Activated effector memory CD4-positive, alpha-beta T cell treated with Interleukin-2 at 50 U/mL for 16 hours (primary cell): ENCODE measurements at places on chromosomes 2 and 18.

GRCh38 chr18:46414863-46415262 is 242.2 kb downstream of the LOXHD1 start:
- DNase-seq, result no peak

DNA sequence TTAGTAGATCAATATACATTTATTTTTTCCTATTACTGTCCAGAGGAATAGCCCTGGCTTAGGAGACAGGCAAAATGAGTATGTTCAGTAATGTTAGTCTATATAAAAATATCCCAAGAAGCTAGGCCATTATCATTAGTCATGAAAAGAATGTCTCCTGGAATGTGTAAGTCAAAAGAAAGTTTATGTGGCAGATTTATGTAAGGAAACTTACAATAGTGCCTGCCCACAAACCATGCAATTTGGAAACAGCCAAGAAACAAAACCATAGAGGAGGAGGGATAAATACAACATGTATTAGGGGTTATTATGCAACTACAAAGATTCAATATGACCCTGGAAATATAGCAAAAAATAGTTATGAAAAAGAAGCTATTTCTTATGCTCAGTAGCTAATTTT is 96.3 kb downstream of the NOL4 start:
- DNase-seq, result no peak

- no peak for DNase-seq
Measured at GRCh38 chr2:224670203-224670602, 46.0 kb downstream of the CCDC195 start.

DNA sequence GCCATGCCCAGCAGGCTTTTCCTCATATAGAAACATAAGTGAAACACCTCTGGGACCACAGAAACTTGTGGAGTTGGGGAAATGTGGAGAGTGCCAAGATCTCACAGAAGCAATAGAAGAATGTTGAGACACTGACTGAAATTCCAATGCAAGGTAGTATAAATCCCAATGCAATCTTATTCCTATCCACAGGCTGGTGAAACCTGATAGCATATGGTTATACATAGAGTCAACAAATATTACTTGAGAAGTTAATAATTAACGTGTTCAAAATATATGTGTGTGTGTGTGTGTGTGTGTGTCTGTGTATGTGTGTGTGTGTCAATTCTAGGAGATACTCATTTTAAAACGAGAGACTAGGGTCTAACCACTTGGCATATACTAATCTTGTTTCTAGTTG is 776.8 kb upstream of the ACVR2A start:
- DNase-seq, result no peak

DNA sequence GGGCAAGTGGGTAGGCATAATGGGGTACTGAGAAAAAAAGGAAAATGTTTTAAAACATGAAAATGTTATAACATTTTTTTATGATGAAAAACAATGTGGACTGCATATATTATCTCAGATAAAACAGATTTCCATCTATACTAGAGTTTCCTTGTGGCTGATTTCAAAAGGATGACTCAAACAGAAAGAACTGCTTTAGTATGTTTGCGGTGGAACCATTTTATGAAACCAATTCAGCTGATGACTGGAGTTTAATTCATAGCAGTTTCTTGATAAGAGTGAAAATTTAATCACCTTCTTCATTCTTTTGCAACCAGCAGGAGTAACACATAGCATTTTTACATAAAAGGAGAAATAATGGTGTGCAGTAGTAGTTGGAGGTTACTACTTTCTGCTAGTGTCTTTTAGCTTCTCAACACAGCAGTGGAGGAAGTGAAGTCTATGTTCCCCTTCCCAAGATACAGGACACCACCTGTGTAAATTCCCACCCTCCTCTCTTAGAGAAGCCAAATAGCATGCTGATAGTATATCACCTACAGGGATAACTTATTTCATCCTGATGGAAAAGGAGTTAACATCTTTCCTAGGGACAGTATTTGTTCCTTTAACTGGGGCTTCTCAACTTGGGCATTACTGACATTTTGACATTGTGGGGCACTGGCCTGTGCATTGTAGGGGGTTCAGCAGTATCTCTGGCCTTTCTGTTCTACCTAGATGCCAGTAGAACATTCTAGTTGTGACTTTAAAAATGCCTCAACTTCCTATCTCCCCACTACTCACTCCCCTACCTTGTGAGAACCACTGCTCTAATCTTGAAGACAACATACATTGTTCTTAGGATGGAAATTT is 29.9 kb downstream of the PELI1 start:
- DNase-seq, result no peak
